Osteoblast (primary cell): ENCODE measurements at places on chromosomes 2 and 18.

DNA sequence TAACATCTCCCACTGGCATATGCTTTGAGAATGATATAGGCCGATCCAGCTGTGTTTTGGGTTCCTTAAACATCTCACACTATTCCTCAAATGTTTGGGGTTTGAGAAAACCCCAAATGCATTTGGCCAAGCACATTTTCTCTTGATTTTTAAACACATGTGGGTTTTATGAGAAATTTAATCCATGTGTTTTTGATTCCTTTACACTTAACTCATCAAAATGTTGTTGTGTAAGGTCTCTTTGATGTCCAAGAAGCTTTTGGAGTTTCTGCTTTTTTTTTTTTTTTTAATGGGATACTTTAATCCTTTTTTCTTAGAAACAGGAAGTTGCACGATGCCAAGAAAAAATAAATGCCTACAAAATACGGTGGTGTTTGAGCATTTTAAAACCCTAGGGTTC lies 339.8 kb upstream of the TCF4 start:
- DNase-seq: no peak

GRCh38 chr2:120525056-120526046 lies 179.4 kb downstream of the INHBB start:
- no peak for DNase-seq

DNA sequence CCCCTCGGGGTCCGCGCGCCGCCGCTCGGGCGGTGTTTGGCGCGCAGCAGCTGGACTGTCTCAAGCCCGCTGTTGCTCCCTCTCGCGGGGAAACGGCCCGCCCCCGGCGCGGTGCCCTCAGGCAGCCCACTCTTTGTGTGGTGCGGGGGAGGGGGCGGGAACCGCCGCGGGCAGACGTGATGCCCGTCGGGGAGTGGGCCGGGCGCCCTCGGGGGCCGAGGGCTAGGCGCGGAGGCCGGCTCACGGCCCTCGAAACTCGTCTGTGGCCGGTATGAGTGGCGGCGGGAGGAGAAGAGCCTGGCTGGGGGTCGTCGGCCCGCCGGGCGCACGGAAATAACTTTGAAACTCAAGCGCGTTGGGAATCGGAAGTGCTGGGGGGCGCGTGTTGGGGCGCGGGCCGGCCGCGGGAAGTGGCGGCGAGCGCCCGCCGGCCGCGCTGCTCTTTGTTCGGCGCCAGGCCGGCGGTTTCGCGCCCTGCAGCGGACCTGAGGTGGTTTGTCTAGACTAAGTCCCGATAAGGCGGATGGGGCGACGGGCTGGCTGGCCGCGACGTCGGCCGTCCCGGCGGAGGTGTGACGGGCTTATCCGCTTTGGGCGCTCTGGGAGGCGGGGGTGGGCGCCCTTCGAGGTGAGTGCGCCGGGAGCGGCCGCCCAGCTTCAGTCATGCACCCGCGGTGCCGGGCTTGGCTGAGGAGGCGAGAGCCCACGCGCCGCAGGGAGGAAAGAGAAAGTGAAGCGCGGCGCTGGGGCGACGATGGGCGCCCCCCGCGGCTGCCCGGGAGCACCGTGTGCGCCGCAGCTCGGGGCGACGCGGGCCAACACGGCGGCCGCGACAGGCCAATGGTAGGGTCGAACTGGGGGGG lies 679 bp downstream of the PTMA start:
- peak; percentile 89 for DNase-seq

DNA sequence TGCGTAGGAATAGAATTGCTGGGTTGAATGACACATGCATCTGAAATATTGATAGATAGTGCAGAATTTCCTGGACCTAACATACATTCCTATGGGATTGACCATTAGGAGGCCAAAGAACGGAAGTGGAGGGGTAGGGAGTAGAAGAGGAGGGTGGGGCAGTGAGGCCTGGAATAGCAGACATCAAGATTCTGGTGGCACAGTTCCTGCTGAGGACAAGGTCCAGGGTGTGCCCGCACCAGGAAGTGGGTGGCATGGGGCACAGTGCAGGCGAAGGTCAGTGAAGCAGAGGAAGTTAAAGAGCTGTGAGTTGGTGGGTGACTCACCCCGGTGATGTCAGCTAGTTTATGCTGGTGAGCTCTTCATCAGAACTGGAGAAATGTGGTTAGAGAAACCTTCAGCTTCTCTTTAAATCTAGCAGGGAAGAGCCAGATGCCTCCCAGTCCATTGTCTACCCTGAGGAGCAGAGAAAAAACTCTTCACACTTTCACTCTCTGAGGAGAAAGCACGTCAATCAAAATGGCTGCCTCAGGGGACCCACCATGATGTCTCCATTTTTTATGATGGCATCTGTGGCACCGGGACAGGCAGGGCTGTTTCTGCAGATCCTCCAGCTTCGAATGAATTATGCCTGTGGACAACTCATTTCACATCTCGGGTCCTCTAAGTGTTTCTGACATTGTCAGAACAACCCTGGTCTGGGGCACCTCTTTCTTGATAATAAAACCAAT lies 55.9 kb upstream of the CTLA4 start:
- DNase-seq: peak; percentile 42

- no peak for DNase-seq
Observed at GRCh38 chr2:190412966-190413365, 4.8 kb downstream of the MFSD6 start.

DNA sequence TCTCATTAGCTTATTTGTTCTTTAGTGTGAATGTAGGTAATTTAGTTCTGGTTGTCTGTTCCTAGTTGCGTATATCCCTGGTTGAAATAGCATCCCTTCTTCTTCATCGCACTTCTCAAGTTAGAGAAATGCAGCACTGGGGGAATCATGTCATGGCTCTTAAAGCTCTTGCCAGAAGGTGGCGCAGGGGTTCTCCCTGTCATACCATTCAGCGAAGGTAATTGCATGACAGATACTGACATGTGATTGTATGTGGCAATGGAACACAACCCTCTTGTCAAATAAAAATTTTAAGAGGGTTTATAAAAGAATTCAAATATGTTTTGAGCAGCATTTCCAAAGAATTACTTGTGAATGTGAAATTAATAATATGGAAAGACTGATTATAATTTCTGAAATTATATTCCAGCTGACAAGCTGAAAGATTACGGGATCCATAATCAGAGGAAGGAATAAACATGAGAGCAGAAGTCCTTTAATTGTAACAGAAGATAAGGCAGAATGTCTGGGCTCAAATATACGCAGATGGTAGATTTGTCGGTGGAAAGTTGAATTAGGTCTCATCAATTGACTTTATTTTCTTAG lies 411.7 kb downstream of the DSEL start:
- DNase-seq: no peak

- no peak for DNase-seq
Observed at GRCh38 chr2:130823171-130823885, 13.4 kb upstream of the ARHGEF4 start.

GRCh38 chr2:181074457-181074856 lies 94.1 kb downstream of the UBE2E3 start:
- DNase-seq: no peak

- DNase-seq: no peak
Observed at GRCh38 chr2:231132129-231132528, 7.3 kb upstream of the HTR2B start.

DNA sequence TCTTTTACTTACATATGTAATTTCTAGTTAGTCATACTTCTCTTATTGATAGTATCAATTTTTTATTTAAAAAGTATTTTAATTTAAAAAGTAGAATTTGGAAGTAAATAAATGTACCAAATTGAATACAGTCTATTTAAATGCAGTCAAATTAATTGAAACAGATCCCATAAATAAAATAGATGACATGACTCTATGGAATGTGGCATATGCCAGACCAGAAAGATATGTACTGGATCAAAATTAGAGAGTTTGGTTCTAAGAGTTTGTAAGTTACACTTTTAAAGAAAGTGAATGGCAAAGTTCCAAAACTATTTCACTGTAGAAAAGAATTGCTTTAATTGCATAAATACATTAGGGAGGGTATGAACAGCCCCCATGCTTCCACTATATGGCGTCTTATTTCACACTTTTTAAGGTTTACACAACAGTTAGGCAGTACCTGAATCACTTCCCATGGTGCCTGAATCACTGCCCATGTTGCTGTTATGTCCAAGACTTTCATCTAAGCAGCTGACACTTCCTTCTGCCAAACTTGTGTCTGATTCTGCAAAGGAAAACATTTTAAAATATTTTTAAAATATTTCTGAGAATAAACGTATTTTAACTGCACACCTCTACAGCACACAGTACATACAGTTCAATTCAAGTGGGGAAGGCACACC lies 25.2 kb downstream of the IFIH1 start:
- peak; percentile 49 for DNase-seq

DNA sequence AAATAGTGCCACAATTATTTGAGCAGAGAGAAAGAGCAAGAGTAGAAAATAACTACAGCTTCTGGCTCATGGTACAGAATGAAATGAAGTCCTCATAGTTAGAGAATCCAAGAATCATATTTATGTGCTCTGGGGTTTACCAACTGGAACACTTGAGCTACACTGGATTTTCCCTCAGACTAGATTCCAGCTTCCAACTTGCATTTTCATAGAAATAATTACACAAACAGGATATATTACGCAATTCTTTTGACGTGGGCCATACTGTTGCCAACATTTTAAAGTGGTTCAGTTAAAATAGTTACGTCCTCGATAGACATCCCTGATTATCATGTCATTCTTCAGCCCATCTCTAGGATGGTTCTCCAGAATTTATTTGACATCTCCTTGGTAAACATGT lies 129.2 kb downstream of the ETAA1 start:
- DNase-seq: no peak

DNA sequence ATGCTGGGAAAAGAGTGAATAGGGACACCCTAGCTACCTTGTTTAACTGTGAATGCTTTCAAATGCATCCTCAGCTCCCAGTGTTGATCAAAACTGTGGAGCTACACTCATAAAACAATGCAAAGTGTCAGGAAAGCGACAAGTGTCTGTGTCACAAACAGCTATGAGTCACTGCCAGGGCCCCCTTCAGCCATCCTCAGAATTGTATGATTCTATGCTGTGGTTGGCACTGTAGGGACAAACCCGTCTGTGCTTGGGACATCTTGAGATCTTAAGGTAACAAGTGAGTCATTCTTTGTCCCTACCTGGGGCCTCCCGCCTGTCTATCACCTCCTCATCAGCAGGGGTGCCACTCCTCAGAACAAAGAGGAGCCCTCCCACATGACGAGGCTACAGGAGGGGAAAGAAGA lies 42.4 kb downstream of the KLF7 start:
- DNase-seq: no peak

GRCh38 chr2:208531361-208531760 lies 124.8 kb downstream of the PTH2R start:
- no peak for DNase-seq

DNA sequence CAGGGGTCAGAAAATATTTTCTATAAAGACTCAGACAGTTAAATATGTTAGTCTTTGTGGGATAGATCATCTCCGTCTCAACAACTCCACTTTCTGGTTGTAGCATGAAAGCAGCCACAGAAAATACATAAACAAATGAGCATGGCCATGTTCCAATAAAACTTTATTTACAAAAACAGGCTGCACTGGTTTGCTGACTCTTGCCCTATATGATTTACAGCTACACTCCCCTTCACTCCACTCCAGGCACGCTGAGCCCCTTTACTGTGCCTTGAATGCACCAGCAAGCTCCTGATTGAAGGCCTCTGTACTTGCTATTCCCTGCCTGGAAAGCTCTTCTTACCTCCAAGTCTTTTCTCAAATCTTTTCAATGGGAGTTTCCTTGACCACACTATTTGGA lies 5.8 kb upstream of the STAMBP start:
- no peak for DNase-seq

DNA sequence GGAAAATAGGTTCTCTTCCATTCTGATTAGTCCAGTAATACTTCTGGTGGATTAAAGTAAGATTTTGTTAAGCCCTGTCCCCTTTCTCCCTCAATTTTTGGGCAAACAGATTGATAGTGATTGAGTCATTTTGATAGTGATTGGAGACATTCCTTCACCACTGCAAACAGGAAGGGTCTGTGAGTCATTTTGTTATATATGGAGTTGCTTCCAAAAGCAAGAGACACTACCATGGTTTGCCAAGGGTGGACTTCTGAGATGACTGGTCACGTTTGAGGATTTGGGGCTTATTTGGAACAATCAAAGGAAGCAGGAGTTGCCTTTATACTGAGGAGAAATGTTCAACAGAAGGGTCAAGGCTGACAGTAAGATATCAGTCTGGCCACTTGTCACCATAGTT lies 249.9 kb downstream of the PARD3B start:
- peak; percentile 73 for DNase-seq

- DNase-seq: no peak
Observed at GRCh38 chr2:158772306-158773078, 22.6 kb upstream of the DAPL1 start.

DNA sequence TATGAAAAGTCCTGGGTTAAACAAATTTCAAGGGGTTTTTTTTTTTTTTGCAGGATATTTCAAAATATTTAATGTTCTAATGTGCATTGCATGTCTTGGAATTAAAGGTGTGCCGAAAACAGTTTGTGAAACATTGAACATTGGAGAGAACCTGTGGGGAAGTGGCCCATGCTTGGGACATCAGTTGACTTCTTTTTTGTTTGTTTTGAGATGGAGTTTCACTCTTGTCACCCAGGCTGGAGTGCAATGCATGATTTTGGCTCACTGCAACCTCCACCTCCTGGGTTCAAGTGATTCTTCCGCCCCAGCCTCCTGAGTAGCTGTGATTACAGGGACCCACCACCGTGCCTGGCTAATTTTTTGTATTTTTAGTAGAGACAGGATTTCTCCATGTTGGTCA lies 71.0 kb upstream of the RAPH1 start:
- DNase-seq: no peak

GRCh38 chr2:148814860-148815419 lies 60.1 kb upstream of the KIF5C start:
- DNase-seq: peak; percentile 17

GRCh38 chr2:224882291-224883171 lies 159.7 kb downstream of the DOCK10 start:
- no peak for DNase-seq

- DNase-seq: no peak
Observed at GRCh38 chr18:46167971-46168370, 63.8 kb downstream of the HAUS1 start.

DNA sequence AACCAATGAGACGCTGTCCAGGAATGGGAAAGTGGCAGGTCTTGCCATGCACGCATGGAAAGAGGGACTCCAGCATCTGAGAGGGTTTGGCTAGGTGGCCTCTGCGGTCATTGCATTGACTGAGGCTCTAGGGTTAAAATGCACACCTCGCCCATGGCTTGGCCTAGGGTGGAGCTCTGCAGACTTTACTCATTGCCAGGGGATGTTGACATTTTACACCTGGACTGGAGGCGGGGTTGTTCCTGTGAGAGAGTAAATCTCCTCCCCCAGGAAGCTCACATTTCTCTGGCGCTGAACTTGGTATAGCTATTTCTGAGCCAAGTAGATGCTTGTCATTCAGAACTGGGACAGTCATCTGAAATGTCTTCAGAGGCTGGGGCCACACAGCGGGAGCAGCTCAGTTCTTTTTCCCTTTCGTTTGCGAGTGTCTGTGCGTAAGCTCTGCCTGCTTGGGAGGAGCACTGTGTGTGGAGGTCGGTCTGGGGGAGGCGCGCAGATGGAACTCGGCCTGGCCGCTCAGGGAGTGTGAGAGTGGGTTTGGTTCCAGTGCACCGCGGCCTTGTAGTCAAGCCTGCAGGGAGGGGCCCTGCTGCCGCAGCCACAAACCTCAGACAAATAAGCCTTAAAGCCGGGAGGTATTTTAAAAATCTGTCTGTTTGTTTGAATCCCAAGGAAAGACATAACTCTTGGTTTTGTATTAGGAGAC lies 76.5 kb downstream of the LPIN1 start:
- no peak for DNase-seq
